ENCODE measurements at places on chromosomes 16 and 17.

DNA sequence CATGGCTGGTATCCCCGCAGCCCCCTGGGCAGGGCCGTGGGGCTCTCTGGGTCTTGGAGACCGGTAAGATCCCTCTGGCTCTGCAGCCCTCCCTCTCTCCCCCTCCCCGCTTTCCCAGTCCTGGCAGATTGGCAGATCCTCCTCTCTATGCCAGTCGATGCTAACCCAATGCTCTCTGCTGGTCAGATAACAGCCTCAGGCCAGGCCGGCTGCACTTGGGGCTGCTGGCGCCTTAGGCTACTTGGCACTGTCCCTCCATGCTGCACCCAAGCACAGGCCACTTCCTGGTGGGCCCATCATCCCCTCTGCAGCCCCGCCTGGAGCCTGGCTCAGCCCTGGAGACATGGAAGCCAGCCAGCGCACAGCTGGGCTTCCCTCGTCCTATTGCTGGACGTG is 81.7 kb downstream of the RTN4RL1 start:
- no peak for DNase-seq

DNA sequence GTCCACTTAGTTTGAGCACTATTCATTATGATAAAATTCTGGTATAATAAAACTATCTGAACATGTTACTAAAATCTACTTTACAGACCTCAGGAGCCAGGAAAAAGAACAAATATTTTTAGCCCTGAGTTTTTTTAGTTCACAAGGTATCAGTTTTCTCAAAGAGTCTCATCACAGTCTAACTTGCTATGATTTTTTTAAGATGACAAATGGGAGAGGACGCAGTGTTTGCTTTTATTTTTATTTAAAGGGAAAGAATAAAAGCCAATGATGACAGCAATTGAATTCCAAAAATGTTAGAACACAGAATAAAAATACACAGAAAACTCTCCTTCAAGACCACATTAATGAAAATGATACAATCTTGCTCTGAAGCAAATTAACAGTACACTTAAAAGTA is 7.4 kb downstream of the MED13 start:
- no peak for DNase-seq

DNA sequence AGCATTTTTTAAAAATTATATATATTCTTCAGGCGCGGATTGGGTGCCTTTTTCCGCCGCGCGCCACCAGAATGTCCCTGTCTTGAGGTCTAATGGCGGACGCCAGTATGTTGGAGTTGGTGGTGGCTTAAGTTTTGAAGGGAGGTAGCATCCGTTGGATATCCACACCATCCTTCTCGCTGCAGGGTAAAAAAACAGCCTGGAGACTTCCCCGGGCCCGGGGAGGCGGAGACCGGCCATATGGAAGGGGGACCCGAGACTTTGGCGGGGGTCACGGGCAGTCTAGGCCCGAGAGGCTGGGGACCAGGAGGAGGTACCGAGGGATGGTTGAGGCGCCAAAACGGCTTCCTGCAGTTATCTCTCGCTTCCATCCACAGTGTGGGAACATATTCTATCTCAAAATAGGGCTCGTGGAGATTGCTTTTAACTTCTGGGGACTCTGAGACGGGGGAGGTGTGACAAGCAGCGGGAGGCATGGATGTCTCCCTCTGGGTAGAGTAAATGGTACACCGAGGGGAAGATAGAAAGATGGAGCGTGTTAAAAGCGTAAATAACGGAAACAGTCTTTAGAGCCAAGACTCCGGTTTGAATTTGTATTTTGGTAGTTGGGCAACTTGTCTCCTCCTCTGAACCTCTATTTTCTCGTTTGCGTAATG is at the start of gene SF3B3:
TSS of gene SF3B3 (plus strand) at position 74 of the 656 bp plus-strand sequence. CDS start 2,841 bp downstream, outside the sequence.
- DNase-seq = peak; percentile 67

- DNase-seq = no peak
These were observed 6.5 kb upstream of the NECAB2 start for GRCh38 chr16:83961591-83961990.

DNA sequence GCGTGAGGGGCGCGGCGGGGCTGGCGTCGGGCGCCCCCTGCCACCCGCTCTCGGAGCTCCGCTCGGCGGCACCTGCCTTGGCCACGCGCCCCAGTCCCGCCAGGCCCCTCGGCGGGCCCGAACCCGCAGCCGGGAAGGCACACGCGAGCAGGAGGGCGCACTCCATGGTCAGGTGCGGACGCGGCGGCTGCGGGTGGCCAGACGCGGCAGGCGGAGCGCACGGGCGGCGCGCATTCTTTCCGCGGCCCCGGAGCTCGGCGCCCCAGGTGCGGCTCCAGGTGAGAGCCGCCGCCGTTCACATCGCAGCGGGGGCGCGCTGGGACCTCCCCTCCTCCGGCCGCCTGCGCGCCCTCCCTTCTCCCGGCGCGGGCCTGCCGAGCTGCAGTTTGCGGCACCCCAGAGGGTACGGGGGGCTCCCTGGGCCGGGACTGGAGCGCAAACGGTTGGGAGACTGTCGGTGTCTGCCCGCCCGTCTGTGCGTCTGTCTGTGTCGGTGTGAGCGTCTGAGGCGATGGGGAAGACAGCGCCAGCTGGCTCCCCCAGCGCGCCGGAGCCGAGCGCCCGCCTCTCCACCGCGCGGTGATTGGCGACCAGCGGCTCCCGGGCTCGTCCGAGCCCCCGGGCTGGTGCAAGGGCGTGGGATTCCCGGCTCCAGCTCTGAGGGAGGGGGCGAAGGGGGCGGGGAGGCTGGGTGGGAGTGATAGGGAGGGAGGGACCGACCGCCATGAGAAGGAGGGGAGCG is at the start of gene ADAMTS18:
TSS of gene ADAMTS18 (minus strand) at position 505 of the 742 bp plus-strand sequence. CDS start at position 166, 339 bp downstream.
- DNase-seq = no peak

DNA sequence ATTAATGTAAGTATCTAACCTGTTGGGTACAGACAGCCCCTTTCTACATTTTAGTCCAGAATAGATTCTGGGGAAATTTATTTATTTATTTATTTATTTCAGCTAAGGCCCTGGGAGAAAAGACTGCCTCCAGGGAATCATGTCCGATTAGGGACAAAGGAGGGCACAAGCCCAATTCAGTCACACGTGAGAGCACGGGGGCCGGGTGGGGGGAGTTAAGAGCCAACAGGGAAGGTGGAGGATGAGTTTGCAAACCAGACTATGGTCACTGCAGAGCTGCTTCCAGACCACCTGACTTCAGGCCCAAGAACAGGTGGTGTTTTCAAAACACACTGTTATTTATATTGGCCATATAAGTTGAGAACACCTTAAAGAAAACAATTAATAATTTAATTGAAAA is 1.6 kb upstream of the ZFHX3 start:
- DNase-seq = no peak

GRCh38 chr16:89409161-89409711 is 81.1 kb downstream of the ANKRD11 start:
- no peak for DNase-seq

DNA sequence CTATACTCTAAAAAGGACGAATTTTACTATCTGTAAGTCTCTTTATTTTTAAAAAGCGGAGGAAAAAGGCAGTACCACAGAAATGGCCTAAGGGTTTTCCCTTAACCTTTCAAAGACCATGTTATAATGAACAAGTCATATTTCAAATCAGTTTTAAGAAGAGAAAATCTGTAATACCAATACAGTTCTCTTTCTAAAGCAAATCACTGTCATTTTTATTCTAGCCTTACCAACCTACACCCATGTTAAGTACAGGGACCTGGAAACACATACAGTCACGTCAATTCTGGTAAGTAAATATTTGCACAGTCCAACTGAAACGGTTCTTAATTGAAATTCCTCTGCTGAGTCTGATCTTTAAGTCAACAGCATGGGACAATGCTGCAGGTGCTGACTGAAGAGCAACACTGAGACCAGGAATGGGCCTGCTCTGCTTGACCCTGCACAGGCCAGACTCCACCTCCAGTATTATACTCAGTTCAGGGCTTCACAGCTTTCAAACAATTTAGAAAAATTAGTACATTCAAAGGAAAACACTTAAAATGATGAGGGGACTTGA is 20.2 kb downstream of the MBTPS1 start:
- no peak for DNase-seq

DNA sequence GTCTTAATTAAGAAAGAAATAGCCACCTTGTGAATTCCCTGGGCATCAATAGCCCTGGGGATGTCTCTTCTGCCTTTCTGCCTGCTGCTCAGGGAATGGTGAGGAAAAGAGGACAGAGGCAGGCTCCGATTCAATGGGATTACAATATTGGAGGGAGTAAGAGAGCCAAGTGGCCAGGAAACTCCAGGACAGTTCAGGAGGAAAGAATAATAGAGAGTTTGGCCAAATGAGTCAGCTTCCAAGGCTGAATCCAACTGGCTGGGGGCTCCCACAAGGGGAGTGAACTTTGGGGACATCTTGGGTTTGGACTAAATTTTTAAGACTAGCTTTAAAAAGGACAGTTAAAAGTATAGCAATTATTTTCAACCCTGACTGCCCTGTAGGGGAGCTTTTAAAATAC is 235.8 kb upstream of the ASIC2 start:
- DNase-seq = no peak

GRCh38 chr17:9054126-9054975 is 33.0 kb downstream of the NTN1 start:
- DNase-seq = no peak

GRCh38 chr17:81563861-81564586 is 11.9 kb upstream of the FAAP100 start:
- DNase-seq = no peak

GRCh38 chr16:1983544-1984346 is at the start of gene GFER:
Gene GFER, plus strand, starts transcription at chr16:1984193. Its CDS starts 26 bp downstream, at chr16:1984219.
- DNase-seq = peak; percentile 64

DNA sequence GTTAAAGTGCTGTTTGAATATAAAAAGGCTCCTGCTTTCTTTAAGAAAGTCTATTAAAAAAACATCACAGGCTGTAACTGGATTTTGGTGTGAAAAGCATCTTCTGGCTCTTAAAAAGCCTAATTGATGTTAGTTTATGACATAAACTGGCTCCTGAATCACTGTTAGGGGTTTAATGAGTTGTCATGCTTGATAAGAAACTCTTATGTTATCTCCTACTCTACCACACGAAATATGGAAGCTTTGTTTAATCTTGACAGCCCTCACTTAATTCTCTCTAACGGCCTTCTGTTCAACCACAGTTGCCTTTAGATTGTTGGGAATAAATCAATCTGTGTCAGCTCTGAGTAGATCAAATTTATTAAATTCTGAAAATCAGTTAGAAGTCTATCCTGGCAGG is 51.5 kb downstream of the CPPED1 start:
- DNase-seq = no peak

GRCh38 chr16:50533317-50533716 is 14.9 kb upstream of the NKD1 start:
- no peak for DNase-seq

- DNase-seq = no peak
These were observed 9.0 kb downstream of the KRTAP9-7 start for GRCh38 chr17:41284546-41284945.

DNA sequence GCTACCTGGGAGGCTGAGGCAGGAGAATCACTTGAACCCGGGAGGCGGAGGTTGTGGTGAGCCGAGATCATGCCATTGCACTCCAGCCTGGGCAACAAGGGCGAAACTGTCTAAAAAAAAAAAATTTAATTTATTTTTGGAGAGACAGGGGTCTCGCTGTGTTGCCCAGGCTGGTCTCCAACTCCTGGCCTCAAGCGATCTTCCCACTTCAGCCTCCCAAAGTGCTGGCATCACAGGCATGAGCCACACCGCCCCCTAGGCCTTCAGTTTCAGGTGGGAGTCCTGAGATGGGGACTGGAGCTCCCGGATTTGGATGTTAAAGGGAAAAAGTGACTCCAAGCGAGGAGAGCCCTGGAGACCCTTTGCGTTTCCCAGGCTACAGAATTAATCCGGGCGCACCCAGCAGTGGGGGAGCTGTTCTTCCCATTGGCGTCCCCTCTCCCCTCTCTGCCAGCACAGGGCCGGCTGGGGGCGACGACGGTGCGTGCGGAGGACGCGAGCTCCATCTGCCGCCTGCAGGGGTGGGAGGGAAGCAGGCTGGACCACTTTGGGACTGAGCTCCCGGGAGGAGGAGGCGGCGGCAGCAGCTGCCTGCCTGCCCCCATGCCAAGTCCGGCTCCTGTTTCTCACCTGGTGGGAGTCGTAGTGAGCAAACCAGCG is 49.3 kb upstream of the USP7 start:
- DNase-seq = no peak

DNA sequence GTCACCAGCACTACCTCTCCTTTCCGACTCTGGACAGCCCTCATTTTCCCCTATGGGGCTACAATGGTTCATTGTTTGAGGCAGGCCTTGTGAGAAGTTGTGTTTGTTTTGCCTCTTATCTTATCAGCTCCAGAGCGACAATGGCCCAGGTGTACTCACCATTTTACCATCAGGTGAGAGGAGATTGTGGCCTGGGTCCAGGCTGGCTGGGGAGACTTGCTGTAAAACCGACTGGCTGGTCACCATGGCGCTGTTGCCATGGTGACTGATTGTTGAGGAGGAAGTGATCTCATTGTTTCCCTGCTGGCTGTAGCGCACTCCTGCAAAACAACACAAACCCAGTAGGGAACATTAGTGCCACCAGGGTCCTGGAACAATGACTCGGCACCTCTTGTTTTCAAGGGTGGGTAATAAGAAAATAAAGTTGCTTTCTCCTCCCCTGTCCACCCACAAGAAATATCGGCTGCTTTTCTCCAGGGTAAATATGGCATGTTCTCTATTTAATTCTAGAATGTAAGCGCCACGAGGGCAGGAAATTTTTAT is 34.4 kb downstream of the HNF1B start:
- no peak for DNase-seq

DNA sequence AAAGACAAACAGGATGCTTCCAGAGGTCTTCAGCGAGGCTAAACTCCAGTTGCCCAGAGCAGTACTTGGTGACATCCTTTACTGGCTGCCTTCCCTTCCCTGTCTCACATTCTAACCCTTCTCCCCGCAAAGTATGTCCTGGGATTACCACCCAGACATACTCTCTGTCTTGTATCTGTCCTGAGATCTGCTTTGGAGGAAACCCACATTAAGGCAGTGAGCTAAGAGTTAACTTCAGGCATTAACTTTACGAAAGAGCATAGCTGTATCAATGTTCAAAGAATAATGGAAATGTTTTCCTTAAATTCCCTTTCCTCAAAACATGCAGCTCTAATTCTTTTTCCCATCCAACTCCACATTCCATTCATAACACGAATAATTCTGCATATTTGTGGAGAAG is 385.2 kb downstream of the NPIPA8 start:
- DNase-seq = no peak

- DNase-seq = no peak
These were observed 17.9 kb downstream of the FAM83G start for GRCh38 chr17:18986541-18987229.

DNA sequence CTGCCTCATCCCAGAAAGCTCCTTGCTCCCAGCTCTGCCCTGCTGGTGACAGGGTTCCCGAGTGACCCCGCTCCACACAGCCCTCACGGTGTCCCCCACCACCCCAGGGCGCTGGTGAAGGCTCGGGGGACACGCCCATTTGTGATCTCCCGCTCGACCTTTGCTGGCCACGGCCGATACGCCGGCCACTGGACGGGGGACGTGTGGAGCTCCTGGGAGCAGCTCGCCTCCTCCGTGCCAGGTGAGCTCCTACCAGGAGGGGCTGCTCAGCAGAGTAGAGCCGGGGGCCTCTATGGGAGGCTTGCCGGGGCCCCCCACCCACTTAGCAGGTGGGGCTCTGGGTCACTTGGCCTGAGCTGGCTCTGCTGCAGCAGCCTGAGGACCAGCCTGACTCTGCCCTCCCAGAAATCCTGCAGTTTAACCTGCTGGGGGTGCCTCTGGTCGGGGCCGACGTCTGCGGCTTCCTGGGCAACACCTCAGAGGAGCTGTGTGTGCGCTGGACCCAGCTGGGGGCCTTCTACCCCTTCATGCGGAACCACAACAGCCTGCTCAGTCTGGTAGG is 11.2 kb downstream of the GAA start:
- no peak for DNase-seq
